Mesenchymal stem cell (in vitro differentiated cells and primary cell): ENCODE measurements at places on chromosomes 13 and 19.

- no peak for DNase-seq
These were observed 172.0 kb downstream of the POU4F1 start for GRCh38 chr13:78431328-78431727.

DNA sequence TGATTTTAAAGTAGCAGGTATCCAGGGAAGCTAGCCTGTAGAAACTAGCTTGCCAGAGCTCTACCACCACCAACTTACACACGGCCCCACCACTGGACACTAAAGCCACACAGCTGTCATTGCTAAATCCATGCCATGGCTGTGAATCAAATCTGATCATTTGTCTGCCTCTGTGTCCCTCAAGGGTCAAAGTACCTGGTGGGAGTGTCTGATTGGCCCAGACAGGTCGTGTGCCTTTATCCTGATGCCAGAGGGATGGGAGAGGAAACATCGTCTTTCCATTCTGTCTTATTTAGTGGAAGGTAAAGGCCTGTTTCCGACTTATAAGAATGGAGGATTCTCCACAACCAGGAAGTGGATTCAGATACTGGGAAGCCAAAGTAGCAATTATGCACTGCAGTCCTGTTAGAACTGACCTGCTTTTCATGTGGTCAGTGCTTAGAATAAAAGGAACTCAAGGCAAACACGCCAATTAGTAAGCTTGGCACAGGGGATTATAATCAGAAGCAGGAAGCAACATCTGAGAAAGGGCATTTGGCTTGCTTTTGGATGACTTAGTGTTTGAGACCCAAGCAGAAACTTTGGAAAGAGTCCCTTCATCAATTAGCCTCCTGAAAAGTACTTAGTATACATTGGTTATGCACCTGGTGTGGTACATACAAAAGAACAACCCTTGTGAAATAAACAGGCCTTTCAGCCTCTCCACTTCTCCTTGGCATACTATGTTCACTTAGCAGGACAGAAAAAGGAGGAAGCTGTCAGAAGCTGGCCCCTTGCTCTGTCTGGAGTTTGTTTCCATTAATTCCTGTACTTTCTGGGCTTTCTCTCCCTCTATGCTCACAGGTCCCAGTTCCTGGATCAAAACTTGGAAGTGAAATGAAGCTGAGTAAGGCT lies 192.4 kb downstream of the NUFIP1 start:
- DNase-seq: no peak

DNA sequence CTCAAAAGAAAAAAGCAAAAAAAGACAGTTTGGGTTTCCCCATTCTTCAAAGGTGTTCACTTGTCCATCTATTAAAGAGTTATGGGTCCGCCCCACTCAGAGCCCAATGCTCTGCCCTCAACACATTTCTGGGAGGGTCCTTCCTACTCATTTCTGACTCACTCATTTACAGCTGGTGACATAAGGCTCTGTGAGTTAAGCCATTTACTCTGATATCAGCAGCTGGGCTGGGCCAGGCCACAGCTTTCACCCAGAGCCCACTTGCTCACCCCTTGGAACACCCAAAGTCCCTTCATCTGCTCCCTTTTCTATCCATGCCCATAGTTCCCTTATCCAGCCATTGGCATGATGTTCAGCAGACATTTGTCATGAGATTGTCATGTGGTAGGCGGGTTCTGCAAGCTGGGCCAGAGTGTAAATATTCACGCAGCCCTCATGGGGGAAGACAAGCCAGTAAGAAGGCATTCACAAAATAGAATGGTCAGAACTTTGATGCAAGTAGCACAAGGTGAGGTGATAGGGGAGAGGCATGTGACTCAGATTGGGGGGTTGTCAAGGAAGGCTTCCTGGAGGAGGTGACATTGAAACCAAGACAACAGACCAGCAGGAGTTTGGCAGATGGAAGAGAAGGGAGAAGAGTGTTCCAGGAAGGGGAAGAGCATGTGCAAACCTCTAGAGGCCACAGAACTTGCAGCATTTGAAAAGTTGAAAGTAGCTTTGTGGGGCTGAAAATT lies 5.9 kb downstream of the MAST1 start:
- DNase-seq: no peak

GRCh38 chr13:48253849-48254248 lies 20.8 kb downstream of the ITM2B start:
- DNase-seq: peak; percentile 33

- peak; percentile 67 for DNase-seq
These were observed 24.9 kb downstream of the RCBTB1 start for GRCh38 chr13:49560270-49561061.

GRCh38 chr13:112838842-112839117 lies 130.2 kb upstream of the MCF2L start:
- DNase-seq: no peak

- DNase-seq: no peak
These were observed 51.6 kb upstream of the CACNA1A start for GRCh38 chr19:13557756-13558398.

DNA sequence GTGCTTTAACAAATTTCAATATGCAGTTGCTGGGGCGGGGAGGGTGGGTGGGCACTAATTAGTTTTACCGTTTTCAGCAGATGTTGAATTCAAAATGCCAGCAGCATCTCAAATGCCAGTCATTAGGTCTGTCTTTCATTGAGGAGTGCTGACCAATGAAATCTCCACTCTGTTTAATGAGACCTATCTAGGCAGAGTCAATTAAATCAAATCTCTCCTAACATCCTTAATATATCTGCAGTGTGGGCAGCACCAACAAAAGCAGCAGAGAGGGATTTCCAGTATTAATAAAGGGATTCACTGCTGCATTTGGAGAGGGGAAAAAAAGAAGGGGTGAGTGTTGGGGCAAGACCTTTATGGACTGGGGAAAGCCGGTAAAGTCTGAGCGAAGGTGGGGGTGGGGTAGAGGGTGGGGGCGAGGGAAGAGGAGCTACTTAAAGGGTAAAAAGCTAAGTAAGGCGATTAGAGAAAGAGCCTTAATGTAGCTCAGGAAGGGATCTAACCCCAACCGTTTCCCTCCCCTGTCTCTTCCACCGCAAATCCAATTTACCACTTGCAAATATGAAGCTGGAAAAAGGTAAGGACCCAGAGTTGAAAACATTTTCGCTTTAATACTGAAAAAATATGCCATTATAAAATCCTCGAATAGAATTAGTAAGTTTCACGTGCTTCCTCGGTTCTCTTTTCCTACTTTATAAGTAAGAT lies 4.5 kb downstream of the SLITRK1 start:
- DNase-seq: no peak

DNA sequence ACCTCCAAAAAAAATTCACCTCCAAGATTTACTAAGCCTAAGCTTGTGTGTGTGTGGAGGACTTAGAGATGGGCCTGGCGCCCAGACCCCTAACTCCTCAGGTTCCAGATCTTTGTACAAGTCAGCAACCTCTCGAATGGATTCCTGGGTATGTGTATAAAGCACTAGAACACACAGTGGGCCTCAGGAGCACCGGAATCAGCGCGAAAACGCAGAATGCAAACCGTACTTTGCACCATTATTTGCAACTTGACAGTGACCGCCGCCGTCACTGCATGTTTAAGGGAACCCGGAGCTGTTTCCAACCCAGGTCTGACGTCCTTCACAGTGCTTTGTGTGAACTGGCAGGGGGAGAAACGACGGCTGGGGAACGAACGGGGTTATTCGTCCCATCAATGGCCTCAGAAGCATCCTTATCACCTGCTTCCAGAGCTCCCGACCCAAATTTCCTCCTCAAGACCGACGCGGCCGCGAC lies 688 bp downstream of the ZNF606 start:
- DNase-seq: peak; percentile 49

- no peak for DNase-seq
These were observed 15.0 kb downstream of the HAS1 start for GRCh38 chr19:51708811-51709210.

- no peak for DNase-seq
These were observed 43.8 kb downstream of the SERP2 start for GRCh38 chr13:44417446-44417845.

DNA sequence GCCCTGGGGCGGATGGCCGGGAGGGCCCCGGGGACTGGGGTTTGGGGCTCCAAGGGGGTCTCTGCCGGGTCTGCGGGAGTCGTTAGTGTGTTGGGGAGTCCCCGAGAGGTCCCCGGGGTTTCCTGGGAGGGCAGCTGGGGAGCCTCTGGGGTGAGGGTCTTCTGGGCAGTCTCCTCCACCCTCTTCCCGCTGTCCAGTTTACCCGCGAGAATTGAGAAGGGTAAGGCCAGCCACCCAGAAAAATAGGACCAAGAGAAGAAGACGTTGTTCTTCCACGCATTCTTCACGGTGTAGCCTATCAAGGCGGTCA lies 1.0 kb upstream of the ETFB start:
- DNase-seq: no peak

GRCh38 chr13:23212671-23213070 lies 31.9 kb downstream of the SGCG start:
- no peak for DNase-seq

DNA sequence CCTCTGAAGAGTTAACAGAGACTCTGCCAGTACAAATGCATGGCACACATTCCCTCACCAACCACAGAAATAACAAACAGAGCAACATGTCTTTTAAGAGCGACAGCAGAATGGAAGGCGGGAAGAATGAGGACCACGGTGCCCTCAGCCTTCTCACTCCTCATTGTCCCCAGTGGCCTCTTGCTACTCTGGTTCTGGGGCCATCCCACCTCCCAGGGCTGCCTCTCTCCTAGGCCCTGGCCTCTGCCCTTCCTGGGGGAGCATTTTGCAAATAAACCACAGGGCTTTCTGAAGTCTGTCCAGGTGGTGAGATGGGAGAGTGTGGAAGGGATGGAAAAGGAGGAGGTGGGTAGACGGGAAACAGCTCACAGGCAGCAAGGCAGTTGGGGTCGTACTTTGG lies 28.3 kb downstream of the CYP2B6 start:
- DNase-seq: no peak

GRCh38 chr13:112931028-112931934 lies 37.7 kb upstream of the MCF2L start:
- DNase-seq: peak; percentile 73

- no peak for DNase-seq
These were observed 21.4 kb downstream of the ESD start for GRCh38 chr13:46775385-46776107.

DNA sequence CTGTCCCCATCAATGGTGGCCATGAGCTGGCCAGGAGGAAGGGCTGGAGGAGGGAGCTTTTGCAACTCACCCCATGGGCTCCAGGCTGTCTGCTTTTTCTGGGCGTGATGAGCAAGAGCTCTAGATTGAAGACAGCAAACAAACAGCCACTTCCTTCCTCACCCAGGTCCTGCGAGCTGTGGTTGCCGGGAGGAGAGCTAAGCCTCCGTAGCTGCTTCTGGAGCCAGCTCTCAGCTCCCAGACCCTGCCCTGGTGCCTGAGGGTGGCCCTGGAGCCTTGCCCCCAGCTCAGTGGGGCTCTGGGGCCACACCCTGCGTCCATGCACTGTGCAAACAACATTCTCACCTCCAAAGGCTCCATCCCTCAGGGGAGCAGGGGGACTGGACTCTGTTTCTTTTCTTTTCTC lies 6.2 kb downstream of the MYO1F start:
- DNase-seq: peak; percentile 86

- no peak for DNase-seq
These were observed 1694.4 kb downstream of the EFNB2 start for GRCh38 chr13:104841110-104841509.

DNA sequence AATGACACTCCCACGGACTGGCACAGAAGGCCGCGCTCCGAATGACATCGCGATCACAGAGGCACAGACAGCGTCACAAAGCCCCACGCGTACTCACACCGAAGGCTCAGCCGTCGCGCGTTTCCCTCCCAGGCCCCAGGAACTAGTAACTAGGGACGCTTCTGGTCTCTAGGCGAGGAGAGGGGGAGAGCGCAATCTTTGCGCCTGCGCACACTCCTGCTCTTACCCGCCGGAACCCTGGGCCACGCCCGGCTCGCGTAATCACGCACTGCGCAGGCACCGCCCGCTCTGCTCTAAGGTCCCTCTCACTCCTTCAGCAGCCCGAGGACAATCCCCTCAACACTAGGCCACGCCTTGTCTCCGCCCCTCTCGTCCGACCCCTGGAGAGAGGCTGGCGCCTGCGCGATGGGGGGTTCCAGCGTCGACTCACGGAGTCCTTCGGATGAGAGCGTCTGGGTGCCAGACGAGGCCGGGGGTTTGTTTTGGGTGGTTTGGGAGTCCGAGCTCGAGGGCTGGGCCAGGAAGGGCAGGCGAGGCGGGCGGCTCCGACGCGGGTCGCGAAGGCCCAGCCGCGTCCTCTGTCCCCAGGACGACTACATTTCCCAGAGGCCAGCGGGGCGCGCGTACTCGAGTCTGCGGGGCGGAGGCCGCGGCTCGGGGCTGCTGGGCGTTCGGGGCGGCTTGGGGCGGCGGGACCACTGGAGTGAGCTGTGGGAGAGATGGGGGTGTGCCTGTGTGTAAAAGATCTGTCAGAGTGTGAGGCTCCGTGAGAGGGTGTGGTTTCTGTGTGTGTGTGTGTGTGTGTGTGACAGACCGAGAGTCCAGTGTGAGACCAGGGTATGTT lies at the start of gene ZNF471:
Gene ZNF471 (plus strand): TSS at position 410 of the 844 bp plus-strand sequence. CDS start 3,717 bp downstream, outside the sequence.
- peak; percentile 99 for DNase-seq

DNA sequence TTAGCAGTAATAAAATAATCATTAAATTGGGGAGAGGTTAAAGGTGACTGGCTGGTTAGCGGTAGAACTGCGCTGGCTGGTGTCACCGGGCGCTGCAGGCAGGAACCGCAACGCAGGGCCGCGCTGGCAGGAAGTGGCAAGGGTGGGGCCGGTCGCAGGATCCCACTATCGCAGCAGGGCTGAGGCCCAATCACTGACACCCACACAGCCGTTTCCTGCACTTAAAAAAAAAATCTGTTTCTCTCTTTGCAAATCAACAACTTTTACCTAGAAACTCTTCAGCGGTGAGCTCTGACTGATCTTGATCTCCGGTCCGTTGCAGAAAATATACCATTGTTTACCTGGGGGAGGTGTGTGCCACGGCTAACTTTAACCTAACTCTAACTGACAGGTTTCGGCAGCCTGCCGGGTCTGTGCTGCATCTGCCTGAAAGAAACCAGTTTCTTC lies 46.9 kb downstream of the KLF2 start:
- no peak for DNase-seq

GRCh38 chr13:107845911-107846310 lies 369.4 kb downstream of the LIG4 start:
- no peak for DNase-seq

DNA sequence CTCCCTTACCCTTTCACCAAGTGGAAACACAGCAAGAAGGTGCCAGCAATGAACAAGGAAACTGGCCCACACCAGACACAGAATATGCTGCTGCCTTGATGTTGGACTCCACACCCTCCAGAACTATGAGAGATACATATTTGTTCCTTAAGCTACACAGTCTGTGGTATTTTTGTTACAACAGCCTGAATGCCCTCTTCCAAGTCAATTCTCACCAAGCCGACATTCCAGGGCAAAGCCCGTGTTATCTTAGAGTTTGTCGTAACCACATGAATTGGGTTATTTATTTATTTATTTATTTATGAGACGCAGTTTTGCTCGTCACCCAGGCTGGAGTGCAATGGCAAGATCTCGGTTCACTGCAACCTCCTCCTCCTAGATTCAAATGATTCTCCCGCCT lies 14.9 kb downstream of the FGF21 start:
- no peak for DNase-seq

GRCh38 chr13:37492741-37493514 lies 105.6 kb downstream of the POSTN start:
- DNase-seq: peak; percentile 85

GRCh38 chr13:33262594-33262993 lies 23.0 kb downstream of the STARD13 start:
- DNase-seq: no peak
